ENCODE measurements at places on chromosomes 12 and 14.

GRCh38 chr12:94609917-94610443 is 40.4 kb downstream of the TMCC3 start:
- no peak for DNase-seq

GRCh38 chr14:96631030-96631429 is 128.8 kb downstream of the PAPOLA start:
- no peak for DNase-seq

- DNase-seq, result no peak
Measured at GRCh38 chr12:74552201-74552600, 14.6 kb downstream of the ATXN7L3B start.

- no peak for DNase-seq
Measured at GRCh38 chr14:63725786-63726460, 1.9 kb downstream of the SGPP1 start.

DNA sequence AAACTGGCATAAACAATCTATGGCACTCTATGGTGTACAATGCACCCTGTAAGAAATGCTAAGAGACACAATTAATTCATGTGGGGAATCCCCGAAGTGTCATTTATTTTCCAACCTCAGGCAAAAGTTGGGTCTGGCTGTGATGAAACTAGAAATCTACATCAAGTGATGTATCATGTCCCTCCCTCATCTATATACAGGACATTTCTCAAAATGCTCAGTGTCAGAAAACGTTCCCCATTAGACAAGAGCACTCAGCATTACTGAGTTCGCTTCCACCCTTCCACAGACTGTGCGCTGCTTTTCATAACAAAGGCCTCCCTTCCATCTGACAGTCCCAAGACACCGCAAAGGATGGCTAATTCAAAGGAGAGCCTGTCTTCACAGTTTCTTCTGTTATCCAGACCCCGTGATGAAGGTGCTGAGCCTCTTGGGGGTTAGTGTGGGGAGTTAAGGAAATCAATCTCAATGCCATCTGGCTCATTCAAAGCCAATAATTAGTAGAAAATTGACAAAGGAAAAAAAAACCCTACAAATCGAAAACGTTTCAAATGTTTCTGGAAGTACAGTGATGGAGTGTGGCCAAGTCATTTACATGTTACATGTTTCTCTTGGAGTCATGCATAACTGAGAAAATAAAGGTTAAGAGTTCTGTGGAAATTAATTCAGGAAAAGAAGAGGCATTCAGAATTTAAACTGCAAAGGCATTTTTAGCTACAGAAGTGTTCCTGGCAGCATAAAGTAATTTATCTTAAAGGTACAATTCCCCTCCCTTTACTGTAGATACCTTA is 7.5 kb downstream of the CCDC88C start:
- no peak for DNase-seq

GRCh38 chr12:102948941-102949352 is 8.5 kb upstream of the ASCL1 start:
- peak; percentile 62 for DNase-seq

GRCh38 chr14:69591317-69591716 is 16.6 kb upstream of the CCDC177 start:
- no peak for DNase-seq

- DNase-seq, result peak; percentile 61
Measured at GRCh38 chr14:50542941-50543418, 10.6 kb upstream of the MAP4K5 start.

- no peak for DNase-seq
Measured at GRCh38 chr12:28223858-28224257, 33.6 kb downstream of the CCDC91 start.

Measured in GM03348 (cell line).